ENCODE measurements at places on chromosomes 7 and 10.

DNA sequence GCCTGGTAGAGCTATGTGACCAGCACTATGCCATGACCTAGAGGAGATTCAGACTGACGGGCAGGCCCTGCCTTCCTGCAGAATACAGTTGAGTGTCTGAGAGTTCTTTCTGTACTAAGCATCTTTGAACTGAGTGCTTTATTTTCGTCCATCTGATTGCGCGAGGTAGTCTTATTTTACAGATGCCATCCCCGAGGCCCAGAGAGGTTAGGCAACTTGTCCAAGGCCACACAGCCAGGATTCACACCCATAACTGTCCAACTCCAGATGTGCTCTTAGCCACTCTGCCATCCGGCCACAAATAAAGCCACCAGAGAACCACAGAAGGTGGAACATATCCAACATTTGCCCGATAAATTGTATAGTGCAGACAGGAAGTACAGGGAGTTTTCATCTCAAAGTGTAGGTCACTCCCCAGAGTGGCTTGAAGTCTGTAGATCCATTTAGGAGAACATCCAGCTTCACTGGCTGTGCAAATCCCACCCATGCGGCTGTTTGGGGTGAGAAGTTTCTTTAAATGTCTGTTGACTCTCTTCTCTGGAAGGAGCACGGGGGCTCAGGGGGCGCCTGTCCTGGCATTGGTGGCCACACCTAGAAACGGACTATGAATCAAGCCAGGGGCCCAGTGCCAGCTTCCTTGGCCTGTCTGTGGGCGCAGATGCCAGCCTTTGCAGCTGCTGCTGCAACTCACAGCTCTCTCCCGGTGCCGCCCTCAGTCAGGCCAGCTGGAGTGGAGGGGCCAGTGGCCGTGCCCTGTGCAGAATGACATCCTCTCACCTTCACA lies 11.1 kb downstream of the CHST3 start:
- no peak for DNase-seq

DNA sequence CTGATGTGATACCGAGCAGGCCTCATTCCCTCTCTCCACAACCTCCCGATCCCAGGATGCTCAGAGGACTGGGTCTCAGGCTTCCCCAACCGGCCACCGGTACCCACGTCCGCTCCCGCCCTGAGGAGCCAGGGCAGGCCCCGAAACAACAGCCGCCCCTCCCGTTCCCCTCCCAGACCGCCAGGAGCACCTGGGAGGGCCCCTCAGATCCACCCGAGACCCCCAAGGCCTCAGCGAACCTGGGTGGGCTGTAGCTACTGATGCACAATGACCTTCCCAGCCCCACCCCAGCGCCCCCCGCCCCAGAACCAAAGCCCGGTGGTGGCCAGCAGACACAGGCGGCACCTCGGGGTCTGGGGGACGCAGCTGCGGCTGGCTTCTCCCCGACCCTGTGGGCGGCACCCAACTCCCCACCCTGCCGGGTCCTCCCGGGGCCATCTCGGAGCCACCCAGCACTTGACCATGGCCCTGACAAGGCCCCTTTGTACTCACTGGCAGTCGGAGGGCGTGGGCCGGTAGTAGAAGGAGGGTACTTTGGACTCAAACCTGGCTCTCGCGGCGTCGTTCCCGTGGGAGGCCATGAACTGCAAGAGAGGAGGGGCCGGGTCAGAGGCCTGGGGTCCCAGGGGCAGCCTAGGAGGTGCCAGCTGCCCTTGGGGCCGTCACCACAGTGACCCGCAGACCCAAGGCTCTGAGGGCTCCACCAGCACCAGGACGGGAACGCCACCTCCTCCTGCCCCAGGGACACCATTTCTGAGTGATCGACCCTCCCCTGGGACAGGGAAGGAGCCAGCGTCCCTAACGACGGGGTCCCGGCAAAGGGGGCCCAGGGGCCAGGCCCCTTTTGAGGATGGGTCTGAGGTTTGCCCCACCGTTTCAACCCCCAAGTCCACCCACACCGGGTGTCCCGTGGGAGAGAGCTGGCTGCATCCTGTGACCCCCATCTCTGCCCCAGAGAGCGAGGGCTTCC lies 28.1 kb downstream of the ADAP1 start:
- no peak for DNase-seq

- no peak for DNase-seq
Measured at GRCh38 chr10:13053794-13054462, 46.0 kb upstream of the OPTN start.

- no peak for DNase-seq
Measured at GRCh38 chr10:75240329-75241076, 4.7 kb upstream of the COMTD1 start.

DNA sequence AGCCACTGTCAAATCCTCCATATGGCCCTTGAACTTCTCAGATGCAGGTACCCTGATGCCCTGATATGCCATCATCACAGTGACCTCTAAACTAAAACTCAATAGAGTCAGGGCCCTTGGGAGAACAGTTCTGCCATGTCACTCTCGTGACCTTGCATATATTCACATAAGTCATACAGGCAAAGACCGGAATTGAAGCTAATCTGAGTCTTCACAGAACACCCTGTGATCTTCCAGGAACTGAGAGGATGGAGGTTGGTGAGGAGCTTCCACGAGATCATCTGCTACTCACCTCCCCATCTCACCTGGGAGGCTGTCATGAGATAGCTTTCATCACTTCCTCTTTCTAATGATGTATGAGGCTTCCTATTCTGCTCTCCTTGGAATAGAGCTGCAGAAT lies 228.7 kb upstream of the CCDC6 start:
- no peak for DNase-seq

DNA sequence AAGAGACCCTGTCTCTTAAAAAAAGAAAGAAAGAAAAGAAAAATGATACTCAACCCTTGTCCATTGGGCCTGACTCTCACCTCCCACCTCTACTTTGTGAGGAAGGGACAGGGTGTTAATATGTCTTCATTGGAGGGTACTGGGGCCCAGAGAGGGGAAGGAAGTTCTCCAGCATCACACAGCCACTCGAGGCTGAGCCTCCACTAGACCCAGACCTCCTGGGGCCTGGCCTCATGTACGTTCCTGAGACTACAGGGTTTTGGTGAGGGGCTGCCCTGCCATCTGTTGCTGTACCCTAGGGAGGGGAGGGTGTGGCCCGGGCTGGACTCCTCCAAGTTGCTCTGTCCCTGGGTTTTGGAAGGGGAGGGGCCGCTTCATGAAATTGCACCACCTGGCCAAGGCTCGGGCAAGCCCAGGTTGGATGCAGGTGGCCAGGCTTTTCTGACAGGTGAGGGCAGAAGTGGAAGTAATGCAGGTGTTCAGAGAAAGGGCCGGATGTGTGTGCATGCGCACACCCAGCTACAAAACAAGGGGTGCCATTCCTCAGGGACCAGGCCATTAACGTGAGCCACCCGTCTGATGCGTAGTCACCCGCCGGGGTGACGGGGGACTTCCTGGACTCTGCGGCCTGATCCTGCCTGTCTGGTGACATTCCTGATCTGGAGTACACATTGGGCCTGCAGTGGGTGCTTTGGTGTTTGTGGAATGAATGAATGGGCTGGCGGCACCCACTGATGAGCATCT lies 21.7 kb downstream of the GTF2IRD1 start:
- DNase-seq: no peak

GRCh38 chr10:48531486-48531885 lies 73.4 kb downstream of the ARHGAP22 start:
- no peak for DNase-seq

DNA sequence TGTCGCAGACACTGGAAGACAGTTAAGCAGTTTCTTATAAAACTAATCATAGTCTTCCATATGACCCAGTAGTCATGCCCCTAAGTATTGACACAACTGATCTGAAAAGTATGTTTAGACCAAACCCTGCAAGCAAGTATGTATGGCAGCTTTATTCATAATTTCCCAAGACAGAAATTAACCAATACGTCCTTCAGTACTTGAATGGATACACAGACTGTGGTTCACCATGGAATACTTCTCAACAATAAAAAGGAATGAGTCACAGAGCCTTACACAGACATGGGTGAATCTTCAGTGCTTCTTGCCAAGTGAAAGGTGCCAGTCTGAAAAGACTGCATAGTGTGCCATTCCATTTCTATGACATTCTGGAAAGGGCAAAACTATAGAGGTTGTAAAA lies 50.2 kb upstream of the AKR1E2 start:
- no peak for DNase-seq

GRCh38 chr10:93115661-93116383 lies 42.1 kb downstream of the CYP26A1 start:
- DNase-seq: peak; percentile 54

DNA sequence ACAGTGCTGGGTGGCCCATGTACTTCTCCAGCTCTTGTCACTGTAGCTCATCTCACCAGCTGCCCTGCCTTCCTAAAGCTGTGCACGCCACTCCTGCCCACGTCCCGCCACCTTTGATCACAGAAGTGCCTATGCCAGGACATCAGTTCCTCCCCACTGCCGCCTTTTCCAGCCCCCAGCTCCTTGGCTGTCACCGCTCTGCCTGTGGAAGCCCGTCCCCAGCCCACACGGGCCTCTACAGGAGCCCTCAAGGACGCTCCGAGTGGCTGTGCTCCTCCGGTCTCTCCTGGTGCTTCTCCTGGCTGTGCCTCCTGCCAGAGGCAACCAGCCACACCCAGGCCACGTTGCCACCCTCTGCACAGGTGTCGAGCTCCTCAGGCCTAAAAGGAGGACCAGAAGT lies 19.3 kb upstream of the INMT start:
- no peak for DNase-seq

GRCh38 chr7:47258798-47259197 lies 323.1 kb downstream of the TNS3 start:
- no peak for DNase-seq

- no peak for DNase-seq
Measured at GRCh38 chr10:35768011-35768410, 125.9 kb upstream of the FZD8 start.

DNA sequence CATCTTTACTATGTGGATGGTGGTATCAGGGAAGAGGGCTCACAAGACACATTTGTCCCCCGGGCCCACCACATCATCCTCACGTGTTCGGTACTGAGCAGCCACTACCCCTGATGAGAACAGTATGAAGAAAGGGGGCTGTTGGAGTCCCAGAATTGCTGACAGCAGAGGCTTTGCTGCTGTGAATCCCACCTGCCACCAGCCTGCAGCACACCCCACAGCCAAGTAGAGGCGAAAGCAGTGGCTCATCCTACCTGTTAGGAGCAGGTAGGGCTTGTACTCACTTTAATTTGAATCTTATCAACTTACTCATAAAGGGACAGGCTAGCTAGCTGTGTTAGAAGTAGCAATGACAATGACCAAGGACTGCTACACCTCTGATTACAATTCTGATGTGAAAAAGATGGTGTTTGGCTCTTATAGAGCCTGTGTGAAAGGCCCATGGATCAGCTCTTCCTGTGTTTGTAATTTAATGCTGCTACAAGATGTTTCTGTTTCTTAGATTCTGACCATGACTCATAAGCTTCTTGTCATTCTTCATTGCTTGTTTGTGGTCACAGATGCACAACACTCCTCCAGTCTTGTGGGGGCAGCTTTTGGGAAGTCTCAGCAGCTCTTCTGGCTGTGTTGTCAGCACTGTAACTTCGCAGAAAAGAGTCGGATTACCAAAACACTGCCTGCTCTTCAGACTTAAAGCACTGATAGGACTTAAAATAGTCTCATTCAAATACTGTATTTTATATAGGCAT lies 9.1 kb upstream of the CSGALNACT2 start:
- no peak for DNase-seq

DNA sequence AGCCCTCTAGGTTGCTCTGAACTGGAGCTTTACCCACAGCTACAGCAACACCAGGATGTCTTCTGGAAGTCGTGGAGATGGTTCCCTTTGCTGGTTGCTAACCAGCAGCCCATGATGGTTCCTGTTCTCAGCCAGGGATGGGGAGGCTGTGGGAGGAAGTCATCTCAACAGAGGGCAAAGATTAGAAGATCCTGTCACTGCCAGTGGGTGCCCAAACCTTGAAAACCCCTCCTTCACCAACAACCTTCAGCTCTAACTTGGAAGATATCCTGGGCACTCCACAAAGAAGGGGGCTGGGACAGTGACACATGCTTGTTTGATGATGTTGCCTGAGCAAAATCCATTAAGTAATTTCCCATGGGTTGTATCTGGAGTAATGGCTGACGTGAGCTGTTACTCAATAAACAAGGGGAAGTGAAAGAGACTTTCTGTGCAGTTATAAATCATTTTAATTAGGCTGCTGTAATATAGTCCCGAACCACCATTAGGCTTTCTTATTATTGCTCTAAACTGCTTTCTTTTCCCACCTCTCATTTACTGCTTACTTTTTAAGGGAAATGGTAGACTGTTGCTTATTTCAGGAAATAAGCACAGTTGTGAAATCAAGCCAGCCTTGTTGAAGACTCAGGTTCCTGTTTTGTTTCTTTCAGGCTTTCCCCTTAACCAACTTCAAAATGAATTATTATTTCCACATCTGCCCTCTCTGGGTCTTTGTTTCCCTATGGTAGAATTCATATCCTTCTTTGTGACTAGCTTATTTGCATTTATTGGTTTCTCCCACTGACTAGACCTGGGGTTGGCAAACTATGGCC lies 124.8 kb downstream of the PPP1R17 start:
- no peak for DNase-seq

DNA sequence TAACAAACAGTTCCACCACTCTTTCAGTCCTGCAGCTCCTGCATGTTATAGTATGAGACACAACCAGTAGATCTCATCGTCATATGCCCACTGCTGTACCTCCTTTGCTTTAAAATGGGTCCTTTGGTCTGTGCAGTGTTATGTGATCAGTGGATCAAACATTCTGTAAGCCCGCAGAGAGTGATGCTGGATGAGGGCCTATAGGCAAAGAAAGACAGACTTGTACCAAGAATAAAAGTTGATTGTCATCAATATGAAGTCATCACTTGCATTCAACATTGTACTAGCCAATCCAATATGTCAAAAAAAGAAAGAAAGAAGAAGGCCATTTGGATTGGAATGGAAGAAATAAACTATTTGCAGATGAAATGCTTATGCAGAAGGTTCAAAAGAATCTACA lies 79.8 kb upstream of the PHYHIPL start:
- no peak for DNase-seq

GRCh38 chr10:113498997-113499396 lies 53.9 kb upstream of the HABP2 start:
- no peak for DNase-seq

DNA sequence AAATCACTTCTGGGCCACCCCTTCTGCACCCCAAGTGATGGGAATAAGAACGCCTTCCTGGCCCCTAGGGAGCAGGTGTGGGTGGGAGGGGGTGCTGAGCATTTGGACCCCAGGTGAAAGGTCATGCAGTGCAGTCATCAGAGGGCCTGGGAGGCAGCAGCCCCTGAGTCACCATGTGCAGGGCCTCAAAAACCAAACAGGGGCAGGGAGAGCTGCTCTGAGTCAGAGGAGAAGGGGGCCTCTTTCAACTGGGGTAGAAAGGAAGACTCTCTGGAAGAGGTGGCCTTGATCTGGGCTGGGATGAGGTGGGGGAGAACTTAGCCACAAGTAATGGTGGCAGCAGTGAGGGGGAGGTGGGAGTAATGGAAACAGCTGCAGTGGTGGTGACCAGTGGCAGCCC lies 164.3 kb downstream of the BUB3 start:
- no peak for DNase-seq

GRCh38 chr7:108605559-108606201 lies 36.0 kb downstream of the DNAJB9 start:
- no peak for DNase-seq

- DNase-seq: no peak
Measured at GRCh38 chr10:132187430-132188138, 836 bp downstream of the DPYSL4 start.

- DNase-seq: peak; percentile 47
Measured at GRCh38 chr7:151381348-151382078, 28.3 kb downstream of the WDR86 start.

All from activated T-helper 9 cell treated with anti-CD3 and anti-CD28 coated beads, Interleukin-2, amount 50 U/mL, for 16 hours (primary cell).